ENCODE measurements at places on chromosomes 13 and 19.

DNA sequence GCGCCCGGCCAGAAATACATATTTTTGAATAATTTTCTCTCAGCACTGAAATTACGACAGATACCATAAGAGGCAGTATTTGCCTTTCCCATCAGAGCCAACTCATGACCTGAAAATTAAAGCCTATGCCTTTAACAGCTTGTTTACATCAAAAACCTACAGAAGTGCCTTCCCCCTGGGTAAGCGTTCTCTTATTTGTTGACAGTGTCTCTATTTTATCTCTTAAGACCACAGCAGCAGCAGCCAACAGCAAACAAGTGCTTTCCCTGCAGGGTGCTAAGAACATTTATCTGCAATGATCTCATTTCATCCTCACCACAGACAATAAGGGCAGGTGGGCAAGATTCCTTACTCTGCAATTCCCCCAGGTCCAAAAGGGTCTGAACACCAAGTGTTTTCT, 6.0 kb downstream of the AKAP8L start:
- no peak for DNase-seq

GRCh38 chr13:106523576-106523975, 11.9 kb downstream of the EFNB2 start:
- DNase-seq, result no peak

DNA sequence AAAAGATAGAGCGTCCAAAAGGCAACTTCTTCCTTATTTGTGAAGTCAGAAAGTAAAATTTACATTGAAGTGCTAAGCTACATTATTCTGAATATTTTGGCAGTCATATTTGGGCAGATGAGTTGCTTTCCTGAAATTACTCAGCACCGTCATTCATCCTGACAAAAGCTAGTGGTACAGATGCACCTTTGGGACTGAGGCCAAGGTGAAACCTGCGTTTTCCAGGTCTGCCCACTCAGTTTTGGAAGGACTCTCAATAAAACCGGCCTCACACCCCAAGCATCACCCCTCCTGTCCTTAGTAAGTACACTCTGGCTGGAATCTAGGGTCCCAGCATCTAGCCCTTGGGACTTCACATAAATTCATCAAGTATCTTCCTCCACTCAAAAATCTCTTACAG, 187.5 kb downstream of the TM9SF2 start:
- no peak for DNase-seq

- DNase-seq, result no peak
Observed at GRCh38 chr13:85976242-85976641, 177.0 kb upstream of the SLITRK6 start.

GRCh38 chr13:108269601-108270328, at the start of gene TNFSF13B:
Gene TNFSF13B (plus strand): TSS chr13:108269718. CDS start chr13:108269896, 178 bp downstream.
- peak; percentile 51 for DNase-seq

- DNase-seq, result no peak
Observed at GRCh38 chr19:13969897-13970296, 17.6 kb downstream of the DCAF15 start.

GRCh38 chr13:68810660-68811059, 1297.0 kb upstream of the ATXN8OS start:
- no peak for DNase-seq

DNA sequence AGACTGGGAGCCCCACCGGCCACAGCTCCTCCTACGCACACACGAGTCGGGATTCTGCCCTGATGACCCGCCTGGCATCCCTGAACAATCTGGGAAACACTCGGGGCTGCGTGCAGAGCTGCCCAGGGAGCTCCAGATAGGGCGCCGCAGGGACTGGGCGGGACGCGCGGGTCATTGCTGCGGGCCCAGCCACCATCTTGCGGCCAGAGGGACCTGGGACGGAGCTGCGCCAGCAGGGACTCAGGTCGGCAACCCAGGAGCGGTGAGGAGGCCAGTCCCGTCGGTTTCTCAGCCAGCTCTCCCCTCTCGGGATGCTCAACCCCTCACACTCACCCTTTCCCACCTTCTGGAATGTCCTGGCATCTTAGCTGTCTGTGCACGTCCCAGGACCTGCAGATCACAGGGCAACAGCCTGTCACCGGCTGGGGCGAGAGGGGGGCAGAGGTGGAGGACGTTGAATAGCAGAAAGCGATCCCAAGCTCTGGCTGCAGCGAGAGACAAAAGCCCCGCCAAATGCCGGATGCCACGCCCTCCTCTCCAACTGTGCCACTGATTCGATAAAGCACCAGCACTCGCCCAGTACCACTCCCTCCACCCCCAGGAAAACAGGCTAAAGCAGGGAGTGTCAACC, 20.4 kb upstream of the ZNF91 start:
- no peak for DNase-seq

GRCh38 chr19:13056052-13056660, 46.5 kb downstream of the LYL1 start:
- no peak for DNase-seq

DNA sequence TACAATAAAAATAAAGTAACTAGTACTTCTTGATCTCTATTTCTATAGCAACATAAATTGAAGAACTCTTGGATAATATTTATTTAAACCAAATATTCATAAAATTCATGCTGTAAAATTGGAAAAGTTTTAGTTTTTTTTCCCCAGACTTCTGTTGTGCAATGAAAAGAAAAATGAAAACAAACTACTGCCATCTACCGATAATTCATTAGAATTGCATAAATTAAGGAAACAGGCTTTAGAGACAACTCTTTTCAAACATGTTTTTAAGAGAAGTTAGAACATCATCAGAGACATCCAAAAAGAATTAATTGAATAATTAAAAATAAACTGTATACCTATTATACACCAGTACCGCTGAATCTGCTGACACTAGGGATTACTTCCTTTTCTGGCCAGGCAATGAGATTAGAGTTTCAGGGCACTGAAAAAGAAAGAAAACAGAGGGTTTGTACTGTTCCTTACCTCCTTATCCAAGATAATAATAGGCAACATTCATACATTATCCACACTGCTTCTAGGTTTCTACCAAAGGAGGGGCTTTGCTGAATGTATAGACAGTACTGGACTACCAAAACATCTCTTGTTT, 4.9 kb downstream of the CCDC122 start:
- no peak for DNase-seq

GRCh38 chr13:57302604-57303003, 135.6 kb downstream of the PRR20E start:
- no peak for DNase-seq

DNA sequence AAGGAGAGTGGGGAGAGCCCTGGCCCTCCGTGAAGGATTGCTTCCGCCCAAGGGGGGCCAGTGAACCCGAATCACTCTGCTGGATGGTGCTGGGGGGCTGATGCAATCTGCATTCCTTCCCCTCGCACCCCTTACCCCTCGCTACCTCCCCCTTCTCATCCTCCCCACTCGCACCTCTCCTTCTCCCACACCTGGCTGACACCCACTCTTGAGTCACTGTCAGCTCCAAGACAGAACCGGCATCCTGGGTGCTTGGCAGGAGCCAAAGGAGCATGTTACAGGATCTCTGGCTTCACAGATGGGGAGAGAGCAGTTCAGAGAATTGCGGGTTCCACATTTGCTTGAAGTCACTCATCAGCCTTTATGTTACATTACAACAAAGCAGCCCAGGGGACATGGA, 125.9 kb upstream of the GJB6 start:
- DNase-seq, result no peak

Data from stimulated activated CD4-positive, alpha-beta T cell treated with anti-CD3 and anti-CD28 coated beads, Interleukin-4, amount 100 ng/mL, for 1 hour (primary cell).